ENCODE measurements at places on chromosomes 5 and 9.

DNA sequence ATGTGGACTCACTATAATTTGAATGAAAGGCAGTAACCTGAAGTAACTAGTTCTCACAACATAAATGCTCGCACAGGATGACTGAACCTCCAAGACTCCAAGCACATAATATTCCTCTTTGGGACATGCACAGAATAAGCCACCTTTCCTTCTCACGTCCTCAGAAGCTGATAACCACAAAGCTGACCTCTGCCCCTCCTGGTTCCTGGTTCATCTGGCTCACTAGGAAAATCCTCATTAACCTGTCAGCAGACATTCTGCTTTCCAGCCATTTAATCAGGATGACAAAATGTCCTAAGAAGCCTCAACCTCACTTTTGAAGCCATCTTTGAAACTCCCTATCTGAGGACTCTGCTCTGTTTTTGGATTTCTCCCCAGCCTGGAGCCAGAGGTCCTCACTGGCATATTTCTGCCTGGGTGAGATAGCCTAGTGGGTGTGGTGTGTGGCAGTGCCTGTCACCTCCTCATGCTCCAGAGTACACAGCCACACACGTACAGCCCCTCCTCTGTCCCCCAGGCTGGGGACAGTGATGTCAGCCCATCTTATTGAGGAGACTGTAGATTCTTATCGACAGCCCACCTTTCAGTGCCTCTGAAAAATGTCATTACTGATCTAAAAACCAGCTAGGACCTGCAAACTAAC is 10.3 kb downstream of the ANKH start:
- no peak for DNase-seq

DNA sequence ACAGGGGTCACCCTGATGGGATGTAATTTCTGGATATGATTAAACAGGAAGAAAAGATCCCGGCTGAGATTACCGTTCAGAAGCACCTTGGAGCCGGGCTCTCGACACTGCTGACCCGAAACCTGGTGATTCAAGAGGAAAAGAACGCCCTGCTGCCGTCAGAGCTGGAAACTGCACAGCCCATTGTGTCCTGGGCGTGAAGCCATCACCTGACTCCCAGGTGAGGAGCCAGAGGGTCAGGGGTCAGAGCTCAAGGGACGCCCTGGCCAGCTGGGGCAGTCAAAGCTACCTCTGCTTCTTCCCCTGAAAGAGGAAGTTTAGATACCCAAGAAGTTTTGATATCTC is 17.8 kb upstream of the SLC12A7 start:
- no peak for DNase-seq

DNA sequence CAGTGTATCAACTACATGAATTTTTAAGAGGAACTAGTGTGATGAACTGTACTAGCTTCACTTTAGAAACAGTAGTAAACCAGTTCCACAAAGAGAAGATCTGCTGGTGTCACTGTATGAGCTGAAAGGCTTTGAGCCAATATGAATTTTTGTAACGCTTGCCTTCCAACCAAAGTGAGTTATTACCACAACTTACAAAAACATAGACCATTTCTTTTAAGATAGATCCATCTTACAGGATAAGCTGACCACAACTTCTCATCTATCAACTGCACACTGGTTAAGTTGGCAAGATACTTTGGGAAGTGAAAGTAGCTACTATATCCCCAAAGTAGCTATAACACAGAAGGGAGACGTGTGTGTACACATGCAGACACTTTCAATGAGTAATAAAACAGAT is 849.6 kb upstream of the DMAC1 start:
- DNase-seq, result no peak

GRCh38 chr9:131616983-131617604 is 71.8 kb downstream of the PRRT1B start:
- no peak for DNase-seq

DNA sequence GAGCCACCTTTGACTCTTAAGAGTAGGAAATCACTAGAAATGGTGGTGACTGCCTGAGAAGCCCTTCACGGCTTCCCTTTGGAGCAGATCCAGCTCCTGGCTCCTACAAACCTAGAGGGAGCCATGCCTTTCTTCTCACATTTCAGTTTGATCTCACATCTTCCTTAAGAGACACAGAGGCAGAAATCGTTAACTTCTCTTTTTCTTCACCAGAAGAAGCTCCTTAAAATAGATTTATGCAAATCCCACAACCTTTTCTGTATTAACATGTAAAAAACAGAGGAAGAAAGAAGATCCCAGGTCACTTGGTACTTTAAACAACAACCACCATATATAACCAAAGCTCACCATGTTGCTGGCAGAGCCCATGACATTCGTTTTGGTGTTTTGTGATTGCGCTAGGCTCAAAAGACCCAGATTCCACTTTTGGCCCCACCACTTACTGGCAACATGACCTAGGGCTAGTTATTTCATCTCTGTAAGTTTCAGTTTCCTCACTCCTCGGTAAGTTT is 29.6 kb downstream of the PAX5 start:
- DNase-seq, result no peak

- no peak for DNase-seq
Measured at GRCh38 chr9:14908295-14909180, 1.7 kb downstream of the FREM1 start.

GRCh38 chr5:68953231-68953874 is 140.5 kb upstream of the SLC30A5 start:
- DNase-seq, result no peak

DNA sequence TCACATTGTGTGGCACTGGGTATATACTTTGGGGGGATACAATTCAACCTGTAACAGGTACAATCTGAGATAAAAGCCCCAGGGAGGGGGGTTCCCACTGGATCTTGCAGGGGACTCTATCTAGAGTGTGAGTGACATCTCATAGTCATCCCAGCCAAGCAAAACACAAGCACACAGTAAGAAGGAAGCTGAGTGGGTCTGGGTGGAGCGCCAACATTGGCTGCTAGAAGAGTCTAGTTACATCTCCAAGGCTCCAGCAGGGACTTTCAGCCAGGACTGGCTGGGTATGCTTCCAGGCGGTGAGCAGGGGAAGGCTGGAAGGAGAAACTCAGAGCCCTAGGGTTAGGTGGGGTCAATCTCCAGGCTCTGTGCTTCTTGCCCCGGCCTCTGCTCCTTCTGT is 53.0 kb downstream of the IL31RA start:
- no peak for DNase-seq

GRCh38 chr9:38733503-38733902 is 13.6 kb upstream of the FAM240B start:
- DNase-seq, result no peak

- DNase-seq, result no peak
Measured at GRCh38 chr9:130321539-130321938, 56.0 kb downstream of the HMCN2 start.

GRCh38 chr5:1415059-1415425 is 30.2 kb downstream of the SLC6A3 start:
- no peak for DNase-seq

- DNase-seq, result no peak
Measured at GRCh38 chr9:80496901-80497556, 925.3 kb downstream of the TLE4 start.

Data from CD4-positive, alpha-beta T cell treated with Interleukin-17A for 4 hours (primary cell).